Activated CD4-positive, alpha-beta T cell treated with anti-CD3 and anti-CD28 coated beads for 4 hours (primary cell): ENCODE measurements at places on chromosomes 4 and X.

DNA sequence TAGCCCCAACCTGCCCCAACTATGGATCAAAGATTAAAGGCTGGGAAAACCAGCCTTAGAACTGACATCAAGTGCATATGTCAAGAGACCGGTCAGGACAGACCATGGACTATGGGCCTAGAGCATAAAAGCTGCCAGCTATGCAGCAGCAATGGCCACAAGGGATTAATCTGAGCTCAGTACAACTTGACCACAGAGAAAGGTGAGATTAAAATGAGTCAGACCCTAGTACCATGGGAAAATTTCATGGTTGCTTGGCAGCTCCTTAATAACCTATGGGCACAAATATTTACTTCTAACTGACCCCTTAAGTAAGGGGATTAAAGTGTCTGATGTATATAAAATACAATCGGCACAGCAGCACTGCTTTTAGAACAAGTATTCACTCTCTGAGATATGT lies 54.4 kb downstream of the CBR4 start:
- no peak for DNase-seq

- no peak for DNase-seq
These were observed 180.6 kb upstream of the NUDT6 start for GRCh38 chr4:123102897-123103471.

DNA sequence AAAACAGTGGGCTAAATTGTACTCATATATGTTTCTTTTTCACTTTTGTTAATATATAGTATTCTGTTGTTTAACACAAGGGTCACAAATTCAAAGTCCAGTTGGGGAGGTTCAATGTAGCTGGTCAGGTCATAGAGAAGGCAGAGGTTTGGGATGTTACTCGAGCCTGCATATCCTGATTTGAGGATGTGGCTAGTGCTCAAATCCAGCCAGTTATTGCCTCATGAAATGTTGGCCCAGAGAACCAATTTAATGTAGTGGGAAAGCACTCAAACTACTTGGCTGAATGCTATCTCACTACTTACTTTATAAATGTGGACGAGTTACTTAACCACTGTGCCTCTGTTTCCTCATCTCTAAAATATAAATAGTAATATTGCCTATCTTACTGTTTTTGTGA lies 12.5 kb downstream of the USO1 start:
- DNase-seq = no peak

GRCh38 chrX:10486373-10486772 lies 134.0 kb downstream of the MID1 start:
- no peak for DNase-seq

DNA sequence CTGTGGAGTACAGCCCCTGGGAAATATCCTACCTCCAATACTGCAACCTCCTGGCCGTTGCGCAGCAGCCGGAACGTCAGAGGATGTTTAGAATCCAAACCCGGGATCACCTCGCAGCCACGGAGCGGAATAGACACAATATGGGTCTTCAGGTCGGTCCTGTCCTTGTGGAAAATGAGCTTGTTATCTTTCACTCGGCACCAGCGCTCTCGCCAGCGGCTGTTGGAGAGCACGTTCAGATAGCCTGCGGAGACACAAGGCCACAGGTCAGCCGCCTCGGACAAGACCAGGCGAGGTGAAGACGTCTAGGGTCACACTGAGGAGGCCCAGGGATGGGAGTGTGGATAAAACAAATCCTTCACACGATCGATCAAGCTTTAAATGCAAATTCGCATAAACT lies 139.3 kb downstream of the AFAP1 start:
- no peak for DNase-seq

- no peak for DNase-seq
These were observed 372.6 kb downstream of the FBXO8 start for GRCh38 chr4:173910891-173911290.
